Activated CD8-positive, alpha-beta memory T cell treated with anti-CD3 and anti-CD28 coated beads for 24 hours (primary cell): ENCODE measurements at places on chromosomes 12 and 14.

DNA sequence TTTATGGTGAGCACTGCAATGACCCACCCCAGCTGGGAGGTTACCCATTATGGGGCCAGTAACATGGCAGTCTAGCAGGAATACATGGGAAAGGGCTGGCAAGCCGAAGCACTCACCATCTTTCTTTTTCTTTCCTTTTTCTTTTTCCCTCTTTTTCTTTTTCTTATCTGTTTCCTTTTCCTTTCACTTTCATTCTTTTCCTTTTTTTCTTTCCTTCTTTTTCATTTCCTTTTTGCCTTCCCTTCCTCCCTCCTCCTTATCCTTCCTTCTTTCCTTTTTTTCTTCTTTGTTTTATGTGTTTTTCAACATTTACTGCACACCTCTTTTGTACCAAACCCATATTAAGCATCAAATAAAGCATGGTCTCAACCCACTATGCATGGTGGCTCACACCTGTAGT lies 501.1 kb downstream of the MED13L start:
- DNase-seq = no peak

GRCh38 chr12:13962699-13963098 lies 18.7 kb downstream of the GRIN2B start:
- no peak for DNase-seq

DNA sequence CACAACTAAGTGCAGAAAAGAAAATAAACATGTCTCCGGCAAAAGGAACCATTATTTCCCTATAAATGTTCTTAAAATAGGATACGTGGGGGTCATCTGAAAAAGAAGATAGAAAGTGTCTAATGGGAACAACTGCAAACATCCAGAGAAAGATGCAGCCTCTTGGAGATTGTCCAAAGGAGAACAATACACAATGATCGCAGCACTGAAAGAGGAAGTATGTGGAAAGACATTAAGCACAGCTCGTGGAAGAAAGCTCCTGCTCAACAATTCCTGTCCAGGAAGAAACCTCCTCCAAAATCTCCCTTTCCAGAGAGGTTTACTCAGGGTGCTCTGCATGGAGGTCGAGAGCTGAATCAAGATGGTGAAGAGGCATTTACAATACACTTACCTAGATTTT lies 2.5 kb upstream of the LALBA start:
- no peak for DNase-seq

- peak; percentile 88 for DNase-seq
Observed at GRCh38 chr12:123388177-123388950, 4.4 kb downstream of the KMT5A start.

DNA sequence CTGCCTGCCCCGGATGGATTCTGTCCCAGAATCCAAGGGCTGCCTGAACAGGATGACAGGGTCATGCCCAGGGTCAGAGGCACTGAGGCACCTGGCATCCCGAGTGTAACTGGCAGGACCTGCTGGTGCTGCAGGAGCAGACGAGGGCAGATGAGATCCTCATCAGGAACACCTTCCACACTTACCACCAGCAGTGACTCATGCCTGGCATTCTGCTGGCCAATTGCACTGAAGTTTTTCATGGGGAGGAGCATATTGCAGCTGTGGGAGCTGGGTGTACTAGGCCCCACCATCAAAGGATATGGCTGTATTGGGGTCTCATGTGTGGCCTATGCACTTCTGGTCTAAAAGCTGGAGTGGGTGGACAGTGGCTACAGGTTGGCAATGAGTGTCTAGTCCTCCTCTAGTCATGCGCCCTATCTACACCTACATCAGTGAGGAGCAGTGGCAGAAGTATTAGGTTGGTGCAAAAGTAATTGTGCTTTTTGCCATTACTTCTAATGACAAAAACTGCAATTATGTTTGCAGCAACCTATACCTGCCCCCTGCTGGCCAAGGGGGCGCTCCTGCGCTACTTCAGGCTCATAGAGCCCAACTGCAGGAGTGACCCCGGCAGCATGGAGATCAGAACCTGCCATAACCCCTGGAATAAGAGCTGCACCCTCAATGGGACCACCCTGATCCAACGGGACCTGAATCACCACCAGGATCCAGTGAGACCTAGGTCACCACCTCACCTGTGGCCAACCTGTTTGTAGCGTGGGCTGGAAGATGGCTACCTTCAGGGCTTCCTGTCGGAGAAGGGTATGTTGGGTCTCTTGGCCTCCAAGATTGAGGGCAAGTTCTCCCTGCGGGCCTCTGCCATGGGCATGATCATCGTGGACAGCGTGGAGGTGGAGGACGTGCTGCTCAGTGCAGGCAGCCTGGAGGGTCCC lies 8.0 kb upstream of the C12orf42 start:
- peak; percentile 74 for DNase-seq

- DNase-seq = peak; percentile 57
Observed at GRCh38 chr12:85468356-85469157, 188.5 kb downstream of the ALX1 start.

DNA sequence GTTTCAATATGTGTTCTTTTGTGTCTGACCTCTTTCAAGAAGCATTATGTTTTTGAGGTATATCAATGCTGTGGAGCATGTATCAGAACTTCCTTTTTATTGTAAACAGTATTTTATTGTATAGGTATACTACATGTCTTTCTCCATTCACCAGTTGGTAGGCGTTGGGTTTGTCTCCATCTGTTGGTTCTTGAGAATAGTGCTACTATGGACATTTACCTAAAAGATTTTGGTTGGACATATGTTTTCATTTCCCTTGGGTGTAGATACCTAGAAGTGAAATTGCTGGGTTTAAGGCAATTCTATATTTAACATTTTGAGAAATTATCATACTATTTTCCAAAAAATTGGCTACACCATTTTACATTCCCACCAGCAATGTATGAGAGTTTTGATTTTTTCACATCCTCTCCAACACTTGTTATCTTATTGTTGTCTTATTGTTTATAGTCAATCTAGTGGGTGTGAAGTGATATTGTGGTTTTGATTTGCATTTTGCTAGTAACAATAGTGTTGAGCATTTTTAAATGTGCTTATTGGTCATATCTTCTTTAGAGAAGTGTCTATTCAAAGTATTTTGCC lies 409.2 kb downstream of the IPO8 start:
- DNase-seq = no peak

GRCh38 chr12:45354399-45354798 lies 138.5 kb downstream of the ANO6 start:
- no peak for DNase-seq

DNA sequence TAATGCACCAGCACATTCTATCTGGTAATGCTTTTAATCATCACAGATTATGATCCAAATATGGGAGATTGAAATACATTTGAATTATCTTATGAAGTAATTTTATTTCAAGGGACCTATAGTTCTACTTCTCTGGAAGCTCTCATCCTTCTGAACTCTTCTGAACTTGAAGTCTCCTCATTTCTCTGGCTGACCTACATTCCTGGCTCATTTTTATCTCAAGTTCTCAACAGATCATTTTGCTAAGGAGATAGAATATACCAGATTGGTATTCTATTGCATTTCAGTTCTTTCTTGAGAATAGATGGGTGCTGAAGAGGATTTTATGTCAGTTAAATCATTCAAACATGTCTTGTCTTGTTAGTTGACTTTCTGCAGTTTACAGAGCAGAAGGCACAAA lies 7.9 kb downstream of the HMGA2 start:
- no peak for DNase-seq

GRCh38 chr12:27958675-27959074 lies 13.9 kb downstream of the PTHLH start:
- DNase-seq = no peak

DNA sequence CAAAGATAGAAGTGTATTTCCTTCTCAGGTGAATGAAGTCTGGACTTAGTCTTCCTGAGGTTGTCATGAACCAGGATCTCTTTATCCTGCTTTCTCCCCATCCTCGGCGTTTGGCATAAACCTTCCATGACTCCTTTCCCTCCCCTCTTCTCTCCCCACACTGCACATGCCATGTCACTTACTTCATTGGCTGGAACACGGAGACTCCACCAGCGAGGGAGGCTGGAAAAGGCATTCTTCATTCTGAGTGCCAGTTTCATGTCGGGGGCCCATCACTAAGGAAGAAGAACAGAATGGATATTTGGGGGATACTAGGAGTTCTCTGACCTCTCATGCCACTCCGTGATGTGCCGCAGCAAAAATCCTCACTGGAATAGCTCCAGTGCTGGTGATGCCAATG lies 105.6 kb downstream of the VCPKMT start:
- no peak for DNase-seq

DNA sequence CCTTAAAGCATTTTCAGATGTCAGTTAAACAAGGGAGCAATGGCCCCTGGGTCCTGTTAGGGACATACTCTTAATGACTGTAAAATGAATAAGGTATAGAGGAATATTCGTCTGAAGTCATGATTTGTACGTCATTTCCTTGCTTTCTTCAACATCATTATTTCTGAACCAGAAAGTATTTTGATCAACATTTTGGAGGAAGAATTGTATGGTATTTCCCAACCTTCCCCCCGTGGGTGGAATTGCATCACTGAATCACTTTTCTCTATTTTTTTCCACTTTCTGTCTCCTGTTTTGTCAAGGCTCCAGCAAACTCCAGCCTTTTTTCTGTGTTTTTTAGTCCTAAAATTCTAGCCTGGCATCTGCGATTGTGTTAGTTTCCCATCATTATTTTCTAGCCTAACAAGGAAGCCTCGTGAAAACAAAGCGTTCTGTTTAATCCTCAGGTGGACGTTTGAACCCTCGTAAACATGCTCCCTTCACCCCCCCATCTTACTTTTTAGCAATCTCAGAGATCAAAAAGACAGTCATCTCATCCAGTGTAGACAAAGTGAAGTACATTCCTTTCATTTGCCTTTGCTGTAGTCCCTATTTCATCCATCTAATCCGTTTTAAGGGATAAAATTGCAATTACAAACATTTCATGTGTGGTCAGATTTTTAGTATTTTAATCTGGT lies 62.3 kb downstream of the ETV6 start:
- no peak for DNase-seq

DNA sequence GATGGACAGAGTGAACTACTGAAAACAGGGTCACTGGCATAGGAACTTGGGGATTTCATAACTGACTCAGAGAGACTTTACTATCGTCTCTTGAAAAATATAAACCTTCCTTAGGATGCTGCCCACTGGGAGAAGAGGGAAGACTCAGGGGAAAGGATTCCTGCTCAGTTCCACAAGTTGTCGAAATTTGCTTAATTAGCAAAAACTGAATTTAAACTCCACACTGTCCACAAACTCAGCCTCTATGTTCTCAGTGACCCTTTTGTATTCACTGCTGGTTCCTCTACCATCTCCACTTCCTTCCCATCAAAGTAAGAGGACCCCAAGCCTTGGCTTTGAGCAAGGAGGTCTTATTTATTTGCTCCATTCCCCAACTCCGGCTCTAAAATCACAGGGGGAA lies 7.2 kb upstream of the MYL6B start:
- no peak for DNase-seq

- DNase-seq = no peak
Observed at GRCh38 chr14:60963761-60964160, 17.1 kb downstream of the TRMT5 start.

GRCh38 chr14:72401101-72401625 lies 468.9 kb downstream of the RGS6 start:
- DNase-seq = no peak

GRCh38 chr12:34188974-34189373 lies 166.7 kb downstream of the ALG10 start:
- DNase-seq = no peak

GRCh38 chr12:39348523-39348922 lies 94.4 kb downstream of the KIF21A start:
- DNase-seq = no peak

DNA sequence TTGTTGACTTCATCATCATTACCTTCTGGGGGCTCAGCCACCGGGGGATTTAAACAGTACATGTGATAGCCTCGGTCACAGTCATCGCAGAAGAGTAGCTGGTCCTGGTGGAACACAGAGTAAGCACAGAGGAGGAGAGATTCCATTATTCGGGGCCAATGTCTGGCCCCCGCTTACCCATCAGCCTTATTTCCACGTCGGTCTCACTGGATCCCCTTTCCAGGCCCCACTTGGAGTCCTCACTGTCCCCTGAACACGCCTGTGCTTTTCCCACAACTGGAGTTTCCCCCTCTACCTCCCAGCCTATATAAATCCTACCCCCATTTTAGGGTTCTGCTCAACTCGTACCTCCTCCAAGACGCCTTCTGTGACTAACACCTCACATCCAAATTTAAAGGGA lies 274.0 kb downstream of the DPF3 start:
- DNase-seq = peak; percentile 26

DNA sequence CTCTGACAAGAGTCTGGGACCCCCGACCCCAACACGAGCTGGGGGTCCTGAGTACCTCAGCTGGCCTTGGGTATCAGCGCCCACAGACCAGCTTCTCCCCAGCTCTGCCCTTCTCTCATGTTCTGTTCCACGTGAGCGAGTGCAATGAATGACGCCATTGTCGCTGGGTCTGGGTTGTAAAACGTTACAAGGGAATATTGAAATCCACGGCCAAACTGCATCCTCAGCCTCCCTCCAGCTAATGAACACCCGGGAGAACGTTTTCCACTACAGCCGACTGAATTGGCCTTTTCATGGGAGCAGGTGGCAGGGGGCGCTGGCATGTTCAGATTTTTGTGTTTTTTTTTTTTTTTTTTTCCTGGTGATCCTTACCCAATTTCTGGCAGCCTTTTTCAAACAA lies 34.7 kb downstream of the TBX5 start:
- DNase-seq = no peak

DNA sequence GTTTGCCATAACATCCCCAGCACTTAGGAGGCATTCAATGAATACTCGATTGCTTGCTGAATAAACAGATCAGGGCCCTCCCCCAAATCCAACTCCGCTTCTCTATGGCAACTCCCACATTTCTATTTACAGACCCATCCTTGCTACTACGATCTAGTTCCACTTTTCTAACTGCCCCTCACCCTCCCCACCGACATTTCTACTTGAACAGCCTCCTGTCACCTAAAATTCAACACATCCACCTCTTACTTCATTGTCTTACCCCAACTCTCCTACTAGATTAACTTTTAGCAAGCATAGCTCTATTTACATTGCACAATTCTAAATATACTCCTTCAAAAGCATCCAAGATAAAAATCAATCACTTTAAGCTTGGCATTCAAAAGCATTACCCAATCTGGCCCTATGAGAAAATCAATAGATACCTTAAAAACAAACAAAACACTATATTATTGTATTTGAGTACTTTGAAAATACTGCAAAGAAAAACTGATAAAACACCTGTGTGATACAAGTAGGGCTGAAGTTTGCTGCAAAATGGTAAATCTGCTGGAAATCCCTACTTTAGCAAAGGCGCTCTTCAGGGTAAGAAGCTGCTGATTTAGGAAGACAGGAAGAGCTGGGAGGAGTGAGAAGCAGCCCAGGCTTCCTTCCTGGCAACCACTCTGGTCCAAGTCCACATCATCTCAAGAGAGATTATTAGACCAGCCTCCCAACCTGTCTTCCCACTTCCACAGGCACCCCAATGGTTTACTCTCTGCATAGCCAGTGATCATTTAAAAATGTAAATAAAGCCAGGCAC lies 96.4 kb downstream of the HECTD4 start:
- no peak for DNase-seq

DNA sequence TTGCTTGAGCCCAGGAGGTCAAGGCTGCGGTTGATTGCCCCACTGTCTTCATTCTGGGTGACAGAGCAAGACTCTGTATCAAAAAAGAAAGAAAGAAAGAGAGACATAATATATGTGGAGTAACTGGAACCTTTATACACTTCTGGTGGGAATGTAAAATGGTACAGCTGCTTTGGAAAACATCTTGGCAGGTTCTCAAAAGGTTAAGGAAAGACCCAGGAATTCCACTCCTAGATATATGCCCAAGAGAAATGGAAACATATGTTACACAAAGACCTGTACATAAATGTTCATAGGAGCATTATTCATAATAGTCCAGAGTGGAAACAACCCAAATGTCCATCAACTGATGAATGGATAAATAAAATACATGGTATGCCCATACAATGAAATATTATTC lies 7.2 kb downstream of the RBMS2 start:
- DNase-seq = no peak
